AG08396 (cell line): ENCODE measurements at places on chromosomes 6 and 20.

GRCh38 chr20:53827292-53828087, 233.9 kb upstream of the ZNF217 start:
- no peak for DNase-seq

- DNase-seq: no peak
These were observed 81.8 kb downstream of the JAG1 start for GRCh38 chr20:10591946-10592521.

DNA sequence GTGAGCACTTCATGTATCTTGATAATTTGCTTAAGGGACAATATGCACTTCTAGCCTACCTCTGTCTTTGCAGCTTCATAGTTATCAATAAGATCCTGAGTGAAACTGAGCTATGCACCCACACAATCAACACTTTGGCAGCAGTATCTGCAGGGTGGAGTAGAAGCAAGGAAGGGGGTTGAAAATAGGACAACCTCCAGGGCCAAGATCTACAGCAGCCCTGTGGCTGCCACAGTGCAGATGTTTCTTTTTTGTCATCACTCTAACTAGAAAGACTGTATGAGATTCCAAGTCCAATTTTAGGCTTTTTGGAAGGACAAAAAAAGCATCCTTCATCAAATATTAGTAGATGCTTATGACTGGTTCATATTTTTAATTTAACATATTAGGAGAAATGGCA, 336.1 kb upstream of the CITED2 start:
- DNase-seq: no peak

GRCh38 chr6:7126754-7127153, 19.0 kb downstream of the RREB1 start:
- no peak for DNase-seq

DNA sequence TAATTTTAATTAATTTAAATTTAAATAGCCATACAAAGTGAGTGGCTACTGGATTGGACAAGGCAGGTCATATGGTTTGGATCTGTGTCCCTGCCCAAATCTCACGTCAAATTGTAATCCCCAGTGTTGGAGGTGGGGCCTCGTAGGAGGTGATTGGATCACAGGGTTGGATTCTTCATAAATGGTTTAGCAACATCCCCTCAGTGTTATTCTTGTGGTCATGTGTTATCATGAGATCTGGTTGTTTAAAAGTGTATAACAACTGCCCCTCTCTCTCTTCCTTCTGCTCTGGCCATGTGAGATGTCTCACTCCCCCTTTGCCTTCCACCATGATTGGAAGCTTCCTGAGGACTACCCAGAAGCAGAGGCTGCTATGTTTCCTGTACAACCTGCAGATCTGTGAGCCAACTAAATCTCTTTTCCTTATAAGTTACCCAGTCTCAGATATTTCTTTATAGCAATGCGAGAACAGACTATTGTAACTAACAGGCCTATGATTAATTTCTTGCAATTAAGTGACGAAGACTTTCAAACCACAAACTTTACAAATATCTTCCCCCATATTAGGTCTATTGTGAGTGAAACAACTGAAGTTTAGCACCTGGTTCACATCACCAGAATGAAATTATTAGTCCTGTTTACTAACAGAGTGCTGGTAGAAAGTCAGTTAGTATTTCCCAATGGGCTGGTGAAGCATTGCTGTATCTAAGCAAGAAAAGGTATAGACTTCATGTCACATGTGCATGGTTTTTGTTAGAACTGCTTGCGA, 60.0 kb upstream of the TNFAIP3 start:
- no peak for DNase-seq

- no peak for DNase-seq
These were observed 158.1 kb upstream of the ZNF217 start for GRCh38 chr20:53751620-53752318.

- DNase-seq: no peak
These were observed 140.6 kb downstream of the PACRG start for GRCh38 chr6:162868397-162868796.

GRCh38 chr20:13492001-13492481, 146.7 kb downstream of the TASP1 start:
- peak; percentile 39 for DNase-seq

DNA sequence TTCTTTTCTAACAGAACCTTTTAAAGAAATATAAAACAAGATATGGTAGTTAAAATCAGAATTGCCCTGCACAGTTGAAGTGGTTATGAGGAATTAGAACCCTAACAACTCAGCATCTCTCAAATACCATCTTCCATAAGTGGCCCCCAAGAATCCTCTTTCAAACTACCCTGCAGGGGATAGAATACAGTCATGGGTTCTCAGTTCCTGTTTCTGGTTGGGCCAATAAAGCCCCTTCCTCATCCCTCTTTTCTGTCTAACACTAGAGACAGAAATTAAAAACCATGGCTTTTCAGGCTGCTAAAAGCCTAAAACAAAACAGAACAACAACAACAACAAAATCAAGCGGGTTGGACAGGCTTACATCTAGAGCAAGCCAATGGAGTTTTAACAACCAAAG, 6.7 kb upstream of the LCA5 start:
- no peak for DNase-seq

- DNase-seq: peak; percentile 40
These were observed 26.7 kb upstream of the TFAP2B start for GRCh38 chr6:50791900-50792508.

DNA sequence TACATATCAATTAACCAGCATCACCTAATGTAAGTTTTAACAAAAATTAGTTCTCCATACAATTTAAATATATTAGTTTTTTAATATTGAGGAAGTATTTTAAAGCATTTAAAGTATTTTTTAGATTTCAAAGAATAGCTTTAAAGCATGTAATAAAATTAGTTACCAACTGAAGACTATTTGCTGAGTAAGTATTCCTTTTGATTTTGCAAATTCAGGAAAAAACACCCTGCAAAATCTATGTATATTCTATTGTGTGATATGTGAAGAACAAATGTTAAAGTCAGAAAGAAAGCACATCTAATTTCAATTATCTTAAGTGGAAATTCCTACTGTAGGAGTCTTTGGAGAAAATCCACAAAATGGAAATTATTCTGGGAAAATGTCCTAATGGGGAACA, 107.3 kb downstream of the COL21A1 start:
- no peak for DNase-seq

DNA sequence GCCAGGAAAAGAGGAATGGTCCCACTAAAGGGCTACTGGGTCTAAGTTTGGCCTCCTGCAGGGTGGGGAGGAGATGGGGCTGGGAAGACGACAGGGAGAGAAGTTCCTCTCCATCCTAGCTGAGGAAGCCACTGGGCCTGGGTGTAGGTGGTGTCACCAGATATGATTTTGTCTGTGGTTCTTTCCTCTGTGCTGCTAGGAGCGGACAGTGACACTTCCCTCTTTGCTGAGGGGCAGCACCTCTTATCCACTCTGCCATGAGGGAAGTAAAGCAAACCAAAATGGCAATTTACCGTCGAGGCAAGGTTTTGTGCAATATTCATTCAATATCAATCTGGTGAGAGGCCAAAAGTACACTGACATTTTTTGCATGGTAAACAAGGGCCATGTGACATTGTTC, 33.0 kb upstream of the NR2E1 start:
- DNase-seq: no peak

GRCh38 chr6:51562198-51562597, 525.2 kb downstream of the PKHD1 start:
- no peak for DNase-seq

GRCh38 chr6:73580247-73581149, 59.7 kb upstream of the EEF1A1 start:
- DNase-seq: peak; percentile 88

- peak; percentile 40 for DNase-seq
These were observed 54.3 kb upstream of the GMPR start for GRCh38 chr6:16184129-16184528.

DNA sequence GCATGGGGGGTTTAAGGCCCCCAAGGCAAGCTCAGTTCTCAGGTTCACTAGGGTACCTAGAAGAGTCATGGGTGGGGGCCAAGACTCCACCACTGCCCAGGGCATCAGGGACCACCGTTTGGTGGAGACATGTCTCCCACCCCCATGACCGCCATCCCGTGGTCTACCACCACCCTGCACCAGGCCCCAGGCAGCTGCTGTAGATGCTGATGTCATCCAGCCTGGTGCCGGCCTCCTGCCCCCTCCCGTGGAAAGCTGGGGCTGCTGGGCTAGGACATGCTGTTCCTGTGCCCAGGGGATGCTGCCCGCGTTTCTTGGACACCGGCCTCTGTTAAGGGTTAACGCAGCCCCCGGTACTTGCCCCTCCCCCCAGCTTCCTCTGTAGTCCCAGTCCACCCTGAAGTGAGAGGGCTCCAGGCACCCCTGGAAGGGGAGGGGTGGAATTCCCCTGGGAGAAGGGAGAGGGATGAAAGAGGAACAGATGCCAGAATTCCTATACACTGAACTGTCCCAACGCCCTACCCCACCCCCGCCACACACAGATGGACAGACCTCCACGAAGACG, 587 bp downstream of the IP6K3 start:
- peak; percentile 79 for DNase-seq

DNA sequence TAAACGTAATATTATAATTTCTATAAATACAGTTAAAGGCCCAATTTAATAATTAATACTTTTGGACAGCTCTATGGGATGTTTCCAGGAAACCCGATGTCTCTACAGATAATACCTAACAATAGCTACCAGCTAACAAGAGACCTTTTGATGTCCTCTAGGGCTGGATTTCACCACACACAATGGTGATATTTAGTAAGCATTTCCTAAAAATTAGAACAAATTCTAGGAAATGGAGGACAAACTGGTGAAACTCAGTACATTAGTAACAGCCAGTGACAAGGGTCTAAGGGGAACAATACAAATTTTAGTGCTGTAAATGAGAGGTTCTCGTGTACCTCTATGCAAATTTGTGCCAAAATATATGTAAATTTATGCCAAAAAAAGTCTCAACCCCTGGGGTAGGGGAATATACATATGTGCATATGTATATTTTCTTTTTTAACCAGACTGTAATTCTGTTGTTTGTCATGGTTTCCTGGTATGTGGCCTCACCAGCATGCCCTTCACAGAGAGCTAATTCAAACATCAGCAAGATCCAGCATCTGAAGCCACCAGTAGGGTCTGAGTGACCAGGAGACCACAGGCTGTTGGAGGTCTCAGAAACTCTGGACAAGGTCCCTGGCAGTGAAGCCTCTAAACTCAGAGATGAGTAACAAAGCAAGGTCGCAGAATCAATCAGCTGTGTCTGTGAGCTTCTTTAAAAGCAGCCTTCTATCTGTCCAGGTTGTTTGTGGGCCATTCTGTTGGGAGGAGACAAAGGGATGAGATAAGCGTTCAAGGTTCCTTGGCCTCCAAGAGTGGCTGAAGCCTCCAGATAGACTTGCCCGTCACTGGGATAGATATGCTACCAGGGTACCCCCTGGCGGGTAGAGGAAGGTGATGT, 235.1 kb upstream of the RREB1 start:
- no peak for DNase-seq

- no peak for DNase-seq
These were observed 17.7 kb downstream of the WFDC2 start for GRCh38 chr20:45487231-45487635.

DNA sequence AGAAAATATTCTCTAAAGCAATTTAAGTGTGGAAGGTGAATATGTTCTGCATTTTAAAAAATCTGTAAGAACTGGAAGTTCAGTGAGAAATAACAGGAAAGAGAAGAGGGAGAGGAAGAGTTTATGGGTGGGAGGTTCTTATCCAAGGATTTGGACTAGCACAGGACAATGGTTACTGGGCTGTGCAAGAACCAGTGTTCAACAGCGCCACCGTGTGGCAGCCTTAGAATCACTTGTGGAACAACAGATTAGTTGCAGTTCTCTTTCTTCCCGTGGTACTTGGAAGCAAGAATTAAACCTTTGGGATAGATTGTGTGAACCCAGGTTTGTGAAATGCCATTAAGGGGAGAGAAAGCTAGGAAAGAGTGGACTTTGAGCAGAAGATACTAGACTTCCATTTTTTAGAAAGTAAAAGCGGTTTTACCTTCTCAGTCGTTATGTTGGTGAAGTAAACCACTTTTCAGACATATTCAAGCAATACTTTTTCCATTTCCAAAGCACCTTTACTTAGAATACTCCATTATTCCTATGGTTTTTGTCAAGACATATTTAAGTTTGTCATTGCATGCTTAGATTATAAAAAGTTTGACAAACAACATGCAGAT, 436.7 kb downstream of the RNF144B start:
- peak; percentile 2 for DNase-seq

DNA sequence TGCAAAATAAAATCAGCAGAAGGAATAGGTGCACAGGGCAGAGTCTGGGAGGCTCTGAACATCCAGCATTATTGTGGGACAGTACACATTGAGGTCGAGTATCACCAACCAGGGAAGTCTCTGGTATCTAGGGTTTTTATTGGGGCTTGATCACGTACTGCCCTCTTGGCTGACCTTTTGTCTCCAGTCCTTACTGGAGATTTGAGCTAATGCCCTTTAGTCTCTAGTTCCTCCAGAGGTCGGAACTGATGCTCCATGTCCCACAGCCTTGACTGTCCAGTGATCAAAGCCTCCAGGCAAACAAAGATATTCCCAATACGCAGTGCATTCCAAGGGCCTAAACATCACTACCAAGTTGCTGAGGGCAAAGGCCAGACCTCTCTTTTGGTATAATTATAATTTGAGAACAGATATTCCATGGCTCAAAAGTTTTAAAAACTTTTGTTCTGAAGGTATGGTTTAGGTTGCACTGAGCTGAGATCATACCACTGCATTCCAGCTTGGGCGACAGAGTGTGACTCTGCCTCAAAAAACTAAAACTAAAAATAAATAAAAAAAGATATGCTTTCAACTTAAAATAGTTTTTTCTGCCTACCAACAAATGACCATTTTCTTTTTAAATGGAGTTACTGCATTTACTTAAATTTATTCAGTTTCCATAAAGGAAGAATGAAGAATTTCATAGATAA, 56.9 kb upstream of the DYNLRB1 start:
- DNase-seq: no peak

DNA sequence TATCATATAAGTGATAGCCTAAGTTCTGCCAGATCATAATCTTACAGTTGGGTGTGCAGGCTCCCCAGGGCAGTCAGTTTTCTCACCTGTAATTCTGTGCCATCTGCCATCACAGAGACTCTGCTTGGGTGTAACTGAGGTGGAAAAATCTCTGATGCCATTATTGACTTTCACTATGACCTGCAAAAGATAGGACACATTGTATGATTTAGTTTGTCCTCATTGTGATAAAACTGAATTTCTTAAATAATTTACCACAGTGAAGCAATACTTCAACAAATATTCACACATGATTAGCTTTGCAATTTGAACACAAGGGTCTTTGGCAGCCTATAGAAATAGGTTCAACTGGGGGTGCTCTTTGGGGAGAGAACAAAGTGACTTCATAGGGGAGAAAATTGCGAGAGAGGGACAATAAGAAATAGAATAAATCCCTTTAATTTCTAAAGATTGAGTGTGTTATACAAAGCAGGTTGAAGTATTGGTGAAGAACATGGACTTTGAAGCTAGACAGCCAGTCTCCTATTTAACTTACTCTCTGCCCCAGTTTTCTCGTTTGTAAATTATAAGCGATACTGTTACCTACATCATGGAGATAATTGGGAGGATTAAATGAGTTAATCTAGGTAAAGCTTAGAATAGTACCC, 27.3 kb downstream of the FAM229B start:
- DNase-seq: no peak

- DNase-seq: no peak
These were observed 45.6 kb upstream of the MAN1A1 start for GRCh38 chr6:119395192-119395591.

- DNase-seq: no peak
These were observed 9.1 kb downstream of the PI16 start for GRCh38 chr6:36963451-36964290.

- DNase-seq: peak; percentile 51
These were observed 108.1 kb downstream of the BCKDHB start for GRCh38 chr6:80214436-80215022.
